SIG-M5 (cell line): ENCODE measurements at places on chromosomes 11 and 22.

DNA sequence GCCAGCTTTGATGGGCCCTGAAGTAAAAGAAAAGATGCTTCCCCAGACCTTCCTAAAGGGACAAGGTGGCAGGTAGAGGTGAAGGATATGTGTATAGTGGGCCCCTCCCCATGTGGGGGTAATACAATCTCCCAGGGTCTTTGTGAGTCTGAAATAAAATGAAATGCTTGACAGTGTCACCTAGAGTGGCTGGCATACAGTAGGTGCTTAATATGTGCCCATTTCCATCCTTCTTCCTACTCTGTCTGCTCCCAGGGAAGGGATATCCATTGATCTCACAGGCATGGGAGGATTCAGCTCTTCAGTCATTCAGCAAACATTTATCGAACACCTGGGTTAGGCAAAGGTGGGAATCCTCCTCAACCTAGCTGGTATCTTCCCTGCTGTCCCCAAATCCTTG lies 6.1 kb upstream of the CREB3L1 start:
- DNase-seq = no peak

DNA sequence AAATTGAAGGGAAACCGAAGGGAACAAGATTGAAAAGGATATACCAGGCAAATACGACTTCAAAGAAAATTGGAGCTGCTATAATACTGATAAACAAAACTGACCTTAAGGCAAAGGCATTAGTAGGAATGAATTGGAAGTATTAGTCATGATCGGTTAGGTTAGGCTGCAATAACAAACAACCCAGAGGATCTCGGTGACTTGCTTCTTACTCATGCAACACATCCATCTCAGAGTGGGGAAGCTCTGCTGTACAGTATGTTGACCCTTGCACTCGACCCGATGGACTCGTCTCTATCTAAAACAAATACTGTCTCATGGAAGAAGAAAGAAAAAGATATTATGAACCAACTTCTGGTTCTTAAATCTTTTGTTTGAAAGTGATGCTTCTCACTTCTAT lies 42.3 kb downstream of the SPATA19 start:
- no peak for DNase-seq

GRCh38 chr11:128894286-128894681 lies 3.1 kb downstream of the KCNJ5 start:
- DNase-seq = no peak

- no peak for DNase-seq
Measured at GRCh38 chr22:26584010-26584409, 5.9 kb downstream of the TPST2 start.

GRCh38 chr11:810040-810567 lies 337 bp downstream of the RPLP2 start:
- DNase-seq = no peak

- no peak for DNase-seq
Measured at GRCh38 chr22:41429951-41430332, 16.7 kb downstream of the TOB2 start.

DNA sequence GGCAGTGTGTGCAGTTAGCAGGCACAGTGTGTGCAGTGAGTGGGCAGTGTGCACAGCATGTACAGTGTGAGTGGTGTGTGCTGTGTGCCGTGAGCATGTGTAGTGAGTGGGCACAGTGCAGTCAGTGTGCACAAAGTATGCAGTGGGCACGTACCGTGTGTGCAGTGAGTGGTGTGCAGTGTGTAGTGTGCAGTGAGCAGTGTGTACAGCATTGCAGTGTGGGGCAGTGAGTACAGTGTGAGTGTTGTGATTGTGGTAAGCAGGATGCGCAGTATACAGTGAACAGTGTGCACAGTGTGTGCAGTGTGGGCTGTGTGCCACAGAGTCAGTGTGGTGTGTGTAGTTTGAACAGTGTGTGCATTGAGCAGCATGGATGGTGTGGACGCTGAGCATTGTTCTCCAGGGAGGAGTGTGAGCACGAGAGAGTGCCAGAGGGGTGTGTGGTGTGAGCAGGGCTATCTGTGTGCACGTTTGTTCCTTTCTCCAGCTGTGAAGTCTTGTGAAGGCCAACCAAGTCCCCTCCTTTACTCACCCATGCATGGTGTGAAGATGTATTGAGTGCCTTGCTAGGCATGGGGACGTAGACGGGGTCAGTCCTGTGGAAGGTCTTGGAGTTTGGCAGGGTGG lies 3.0 kb downstream of the SHANK3 start:
- no peak for DNase-seq

GRCh38 chr11:114060392-114061047 lies 1.0 kb downstream of the ZBTB16 start:
- DNase-seq = no peak

- no peak for DNase-seq
Measured at GRCh38 chr11:69525516-69526452, 44.3 kb downstream of the LINC01488 start.

GRCh38 chr11:61372659-61373420 lies 10.7 kb downstream of the TMEM138 start:
- no peak for DNase-seq

GRCh38 chr11:103940551-103940950 lies 95.9 kb upstream of the DDI1 start:
- no peak for DNase-seq

- DNase-seq = no peak
Measured at GRCh38 chr11:108501396-108501795, 3.2 kb upstream of the POGLUT3 start.

GRCh38 chr11:118785362-118785761 lies 5.6 kb downstream of the DDX6 start:
- DNase-seq = no peak

- DNase-seq = no peak
Measured at GRCh38 chr22:32771756-32772155, 29.7 kb upstream of the TIMP3 start.

GRCh38 chr11:69422645-69423044 lies 58.8 kb upstream of the LINC01488 start:
- DNase-seq = no peak

- no peak for DNase-seq
Measured at GRCh38 chr11:46719048-46719542, at the start of gene F2. F2 (plus strand) TSS chr11:46719213; CDS start chr11:46719236, 23 bp downstream.

DNA sequence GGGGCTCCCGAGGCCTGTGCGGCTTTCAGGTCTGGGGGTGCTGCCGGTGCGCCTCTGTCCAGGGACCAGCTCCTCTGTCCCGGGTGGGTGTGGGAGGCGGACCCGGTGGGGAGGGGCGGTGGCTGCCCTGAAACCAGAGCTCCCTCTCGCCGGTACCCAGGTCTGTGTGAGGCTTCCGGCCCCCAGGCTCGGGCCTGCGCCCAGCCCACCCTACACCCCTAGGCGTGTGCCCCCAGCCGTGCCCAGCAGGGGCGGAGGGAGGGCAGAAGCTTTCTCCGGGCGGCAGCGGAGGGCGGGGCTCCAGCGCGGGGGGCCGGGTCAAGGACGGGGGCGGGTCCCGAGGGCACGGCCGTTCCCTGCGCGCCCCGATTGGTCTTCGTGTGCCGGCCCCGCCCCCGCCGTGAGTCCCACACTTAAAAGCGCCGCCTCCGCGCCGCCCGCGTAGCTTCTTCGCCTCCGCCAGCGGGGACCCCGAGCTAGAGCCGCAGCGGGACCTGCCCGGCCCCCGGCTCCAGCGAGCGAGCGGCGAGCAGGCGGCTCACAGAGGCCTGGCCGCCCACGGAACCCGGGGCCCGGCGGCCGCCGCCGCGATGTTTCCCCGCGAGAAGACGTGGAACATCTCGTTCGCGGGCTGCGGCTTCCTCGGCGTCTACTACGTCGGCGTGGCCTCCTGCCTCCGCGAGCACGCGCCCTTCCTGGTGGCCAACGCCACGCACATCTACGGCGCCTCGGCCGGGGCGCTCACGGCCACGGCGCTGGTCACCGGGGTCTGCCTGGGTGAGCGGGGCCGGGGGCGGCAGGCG lies 616 bp downstream of the PNPLA2 start:
- no peak for DNase-seq

- DNase-seq = no peak
Measured at GRCh38 chr11:106304274-106304673, 226.8 kb downstream of the AASDHPPT start.

GRCh38 chr11:47258317-47258902 lies 614 bp downstream of the NR1H3 start:
- no peak for DNase-seq

DNA sequence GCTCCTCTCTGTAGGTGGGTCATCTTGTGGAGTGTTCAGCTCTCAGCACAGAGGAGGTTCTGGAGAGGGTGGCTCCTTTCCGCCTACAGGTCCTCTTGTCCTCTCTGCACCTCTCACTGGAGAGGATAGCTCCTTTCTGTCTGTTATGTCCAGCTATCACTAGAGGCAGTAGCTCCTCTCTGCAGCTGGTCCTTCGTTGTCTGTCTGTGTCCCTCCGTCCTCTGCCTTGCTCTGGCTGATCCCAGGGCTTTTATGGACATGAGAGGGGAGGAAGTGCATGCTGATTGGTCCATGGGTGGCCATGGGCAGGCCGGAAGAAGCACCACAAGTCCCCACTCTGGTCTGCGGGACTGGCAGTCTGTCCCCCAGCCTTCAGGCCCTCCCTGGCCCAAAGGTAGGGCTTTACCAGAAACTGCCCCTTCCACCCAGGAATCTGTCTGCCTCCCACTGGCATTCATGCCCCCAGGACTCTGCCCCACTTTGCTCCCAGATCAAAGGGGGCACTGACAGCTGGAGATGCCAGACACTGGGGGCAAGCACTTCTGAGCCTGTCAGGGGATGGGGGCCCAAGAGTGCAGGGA lies 38.6 kb upstream of the CALCB start:
- no peak for DNase-seq

DNA sequence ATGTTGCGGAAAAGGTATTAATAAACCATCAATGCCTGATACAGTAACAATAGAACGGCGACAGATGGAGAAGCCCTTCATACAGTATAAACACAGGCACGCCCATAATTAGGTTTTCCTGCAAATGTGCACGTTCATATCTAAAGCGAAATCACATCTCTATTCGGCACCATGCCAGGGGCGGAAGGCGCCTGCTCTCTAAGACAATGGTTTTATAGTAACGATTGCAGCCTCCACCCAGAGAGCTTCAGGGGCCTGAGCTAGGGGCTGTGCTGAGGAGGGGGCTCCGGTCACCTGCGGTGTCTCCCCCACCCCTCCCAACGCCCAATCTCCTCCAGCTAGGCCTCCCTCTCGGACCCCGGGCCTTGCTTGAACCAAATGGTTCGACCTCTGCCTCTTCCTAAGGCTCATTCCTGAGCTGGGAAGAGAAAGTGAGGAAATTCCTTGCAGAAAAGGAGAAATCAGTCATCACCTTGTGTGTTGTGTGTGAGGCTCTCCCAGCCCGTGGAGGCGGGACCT lies 9.6 kb downstream of the KRTAP5-5 start:
- no peak for DNase-seq

DNA sequence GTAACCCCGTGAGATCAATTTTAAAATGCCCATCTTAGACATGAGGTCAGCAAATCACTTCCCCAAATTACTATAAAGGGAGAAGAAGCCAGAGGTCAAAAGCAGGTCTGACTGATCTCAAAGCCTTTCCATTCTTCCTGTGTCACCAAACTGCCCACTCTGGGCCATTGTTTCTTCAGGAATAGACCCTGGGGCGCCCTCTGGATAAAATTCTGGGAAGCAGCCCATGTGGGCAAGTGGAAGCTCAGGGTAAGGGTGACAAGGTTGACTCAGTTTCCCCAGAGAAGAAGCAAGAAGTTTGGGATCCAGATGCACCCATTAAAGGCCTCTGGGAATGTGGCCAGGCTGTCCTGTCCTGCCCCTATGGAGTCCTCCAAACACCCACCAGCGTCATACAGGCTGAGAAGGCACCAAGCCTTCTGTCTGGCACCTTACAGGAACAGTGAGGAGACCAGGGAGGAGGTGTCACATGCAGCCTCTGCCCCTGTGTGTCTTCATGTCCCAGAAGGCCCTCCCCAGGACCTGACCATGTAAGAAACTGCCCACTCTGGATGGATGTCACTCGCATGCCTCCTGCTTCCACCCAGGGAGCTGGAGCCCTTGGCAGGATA lies 50.1 kb downstream of the CHST1 start:
- DNase-seq = no peak

- DNase-seq = no peak
Measured at GRCh38 chr11:106012744-106013143, 9.3 kb downstream of the MSANTD4 start.

DNA sequence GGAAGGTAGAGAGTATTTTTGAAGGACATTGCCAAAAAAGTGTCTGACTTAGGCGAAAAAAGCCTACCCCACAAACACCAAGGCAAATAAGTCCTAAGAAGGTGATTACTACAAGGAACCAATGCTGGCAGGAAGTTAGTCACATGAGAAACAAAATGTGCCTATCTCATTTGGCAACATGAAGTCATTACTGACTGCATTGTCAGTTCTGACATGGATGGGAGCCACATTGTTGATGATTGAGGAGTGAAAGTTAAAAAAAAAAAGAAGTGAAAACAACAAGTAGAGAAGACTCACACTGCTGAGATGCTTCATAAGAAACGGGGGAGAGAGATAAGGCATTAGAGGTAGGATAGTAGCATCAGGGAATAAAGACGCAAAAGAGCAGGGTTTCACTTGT lies 141.5 kb upstream of the FAT3 start:
- no peak for DNase-seq

DNA sequence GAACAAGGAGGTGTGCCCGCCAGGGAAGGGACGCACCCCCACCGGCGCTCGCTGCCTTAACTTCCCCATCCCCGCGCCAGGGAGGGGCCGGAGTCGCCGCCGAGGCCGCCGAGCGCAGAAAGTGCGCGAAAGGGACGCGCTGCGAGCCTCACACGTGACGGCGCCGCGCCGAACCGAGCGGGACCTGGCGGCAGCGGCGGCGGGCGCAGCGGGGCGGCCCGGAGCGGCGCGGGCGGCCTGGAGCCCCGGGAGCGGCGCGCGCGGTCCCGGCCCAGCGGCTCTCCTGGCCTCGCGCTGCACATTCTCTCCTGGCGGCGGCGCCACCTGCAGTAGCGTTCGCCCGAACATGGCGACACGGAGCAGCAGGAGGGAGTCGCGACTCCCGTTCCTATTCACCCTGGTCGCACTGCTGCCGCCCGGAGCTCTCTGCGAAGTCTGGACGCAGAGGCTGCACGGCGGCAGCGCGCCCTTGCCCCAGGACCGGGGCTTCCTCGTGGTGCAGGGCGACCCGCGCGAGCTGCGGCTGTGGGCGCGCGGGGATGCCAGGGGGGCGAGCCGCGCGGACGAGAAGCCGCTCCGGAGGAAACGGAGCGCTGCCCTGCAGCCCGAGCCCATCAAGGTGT lies at the start of gene SORL1:
Gene SORL1, plus strand, starts transcription at position 329 of the 623 bp plus-strand sequence. Its CDS starts 18 bp downstream, at position 347.
- DNase-seq = no peak

- DNase-seq = no peak
Measured at GRCh38 chr22:29073618-29074275, 912 bp downstream of the KREMEN1 start.

DNA sequence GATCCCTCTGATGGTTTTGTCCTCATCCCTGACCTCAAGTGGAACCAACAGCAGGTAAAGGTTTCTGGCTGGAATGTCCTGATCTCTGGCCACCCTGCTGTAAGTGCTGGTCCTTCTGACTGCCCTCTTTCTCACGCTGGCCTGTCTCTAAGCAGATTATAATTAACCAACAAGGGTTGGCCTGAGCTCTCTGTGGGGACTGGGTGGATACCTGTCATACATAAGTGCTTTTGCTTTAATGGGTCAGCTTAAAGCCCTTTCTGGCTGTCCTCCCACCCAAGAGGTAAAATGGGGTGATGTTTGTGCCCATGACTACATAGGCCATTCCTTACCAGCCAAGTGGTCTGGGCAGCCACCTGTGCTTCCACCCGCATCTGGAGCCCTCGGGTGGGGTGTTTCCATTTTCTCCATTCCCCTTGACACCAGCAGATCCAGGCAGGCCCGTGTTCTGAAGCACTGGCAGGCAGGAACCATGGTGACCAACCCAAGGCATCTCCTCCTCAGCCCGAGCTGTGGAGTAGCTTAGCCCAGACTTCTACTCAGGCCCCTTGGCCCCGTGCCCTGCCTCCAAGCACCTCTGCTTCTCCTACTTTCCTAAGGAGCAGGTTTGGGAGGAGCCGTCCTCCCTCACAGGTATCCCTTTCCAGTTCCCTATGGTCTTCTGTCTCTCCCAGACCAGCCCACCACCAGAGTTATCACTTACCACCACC lies 17.0 kb upstream of the ST3GAL4 start:
- no peak for DNase-seq
